ENCODE measurements at places on chromosomes 5 and 9.

DNA sequence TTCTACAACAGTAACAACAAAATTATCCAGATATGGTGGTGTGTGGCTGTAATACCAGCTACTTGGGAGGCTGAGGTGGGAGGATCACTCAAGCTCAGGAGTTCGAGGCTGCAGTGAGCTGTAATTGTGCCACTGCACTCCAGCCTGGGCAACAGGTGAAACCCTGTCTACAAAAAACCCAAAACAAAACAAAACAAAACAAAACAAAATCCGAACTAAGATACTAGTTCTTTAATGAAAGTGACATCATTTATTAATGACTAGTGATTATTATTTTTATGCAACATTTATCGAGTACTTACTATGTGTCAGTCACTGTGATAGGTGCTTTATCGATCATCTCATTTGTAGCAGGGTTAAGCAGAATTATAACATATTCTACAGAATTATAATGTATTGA is 196.9 kb upstream of the GDNF start:
- no peak for DNase-seq

GRCh38 chr5:133304707-133305216 is 252.9 kb downstream of the HSPA4 start:
- no peak for DNase-seq

- no peak for DNase-seq
Observed at GRCh38 chr5:158611581-158611980, 488.1 kb downstream of the EBF1 start.

DNA sequence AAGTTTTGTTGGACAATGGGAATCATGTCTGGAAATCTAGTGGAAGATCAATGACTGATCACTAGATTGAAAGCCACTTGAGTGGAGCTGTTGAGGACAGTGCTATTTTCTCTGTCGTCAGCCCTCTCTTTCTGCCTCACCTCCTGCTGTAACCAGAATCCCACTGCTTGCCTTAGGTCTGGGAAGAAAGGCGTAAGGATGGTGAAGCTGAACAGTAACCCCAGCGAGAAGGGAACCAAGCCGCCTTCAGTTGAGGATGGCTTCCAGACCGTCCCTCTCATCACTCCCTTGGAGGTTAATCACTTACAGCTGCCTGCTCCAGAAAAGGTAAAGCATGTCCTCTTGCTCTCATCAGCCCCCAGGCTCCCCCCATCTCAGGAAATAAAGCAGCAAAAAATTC is 1.1 kb downstream of the NSG2 start:
- DNase-seq, result no peak

GRCh38 chr9:71812385-71812784 is 44.1 kb upstream of the CEMIP2 start:
- no peak for DNase-seq

DNA sequence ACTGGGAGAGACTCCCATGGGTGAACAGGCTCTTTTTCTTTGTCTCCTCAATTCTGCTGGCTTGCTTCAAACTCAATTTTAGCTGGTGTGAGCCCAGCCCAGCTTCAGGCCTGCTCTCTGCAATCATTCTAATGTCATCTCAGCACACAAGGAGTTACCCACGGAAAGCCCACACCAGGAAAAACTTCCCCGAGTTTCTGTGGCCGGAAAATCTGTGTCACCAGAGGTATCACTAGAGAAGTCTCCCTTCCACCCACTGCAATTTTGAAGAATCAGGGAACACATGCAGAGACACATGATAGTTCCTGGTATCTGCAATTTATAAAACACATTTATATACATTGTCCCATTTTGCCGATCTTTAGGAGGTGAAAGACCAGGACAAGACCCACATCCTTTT is 13.5 kb upstream of the NDFIP1 start:
- DNase-seq, result no peak

GRCh38 chr9:105978336-105978735 is 284.0 kb downstream of the TMEM38B start:
- DNase-seq, result no peak

GRCh38 chr9:23659346-23660006 is 166.6 kb downstream of the ELAVL2 start:
- no peak for DNase-seq

GRCh38 chr5:132868754-132869153 is 2.3 kb downstream of the UQCRQ start:
- no peak for DNase-seq

DNA sequence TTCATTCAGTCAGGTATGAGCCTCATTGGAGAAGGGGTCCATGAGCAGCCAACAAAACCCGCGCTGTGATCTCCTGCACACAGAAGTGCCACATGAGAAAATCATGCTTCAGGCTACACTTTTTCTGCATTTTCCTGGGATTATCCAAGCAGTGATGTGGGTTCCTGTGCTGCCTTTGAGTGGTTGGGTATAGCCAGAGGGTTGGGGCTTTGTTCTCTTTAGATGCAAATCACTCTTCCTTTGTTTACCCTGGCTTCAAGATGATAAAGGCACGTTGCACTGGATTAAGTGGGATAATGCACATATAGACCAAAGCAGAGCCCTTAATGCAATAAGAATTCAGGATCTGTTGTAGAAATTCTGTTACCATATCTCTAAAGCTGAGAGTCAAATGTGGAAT is 18.7 kb downstream of the ECM2 start:
- DNase-seq, result no peak

GRCh38 chr9:95666096-95666784 is 149.5 kb upstream of the PTCH1 start:
- no peak for DNase-seq

GRCh38 chr9:27248702-27249101 is 48.2 kb downstream of the EQTN start:
- DNase-seq, result no peak

- DNase-seq, result peak; percentile 63
Observed at GRCh38 chr9:106945727-106946660, 83.0 kb downstream of the ZNF462 start.

- no peak for DNase-seq
Observed at GRCh38 chr9:132729235-132729890, 59.1 kb downstream of the GTF3C4 start.

DNA sequence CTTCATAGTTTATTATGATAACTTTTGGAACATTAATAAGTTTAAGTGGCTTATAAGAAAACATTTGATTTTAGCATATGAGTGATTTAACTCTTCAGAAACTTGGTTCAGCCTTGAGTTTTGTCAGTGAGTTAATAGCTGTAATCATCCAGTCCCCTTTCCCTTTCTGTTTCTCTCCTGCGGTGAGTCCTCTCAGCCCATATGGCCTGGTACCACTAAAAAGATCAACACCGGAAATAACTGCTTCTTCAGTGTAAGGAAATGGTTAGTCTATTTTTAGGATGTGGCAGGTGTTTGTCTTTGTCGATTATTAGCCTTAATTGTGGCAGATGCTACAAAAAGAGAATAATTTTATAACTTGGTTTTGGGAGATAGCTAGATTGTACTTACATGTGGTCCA is 120.2 kb upstream of the GRHPR start:
- DNase-seq, result no peak

- DNase-seq, result no peak
Observed at GRCh38 chr9:114919611-114920010, 10.8 kb downstream of the TNFSF8 start.

GRCh38 chr5:174532455-174533453 is 191.6 kb upstream of the MSX2 start:
- DNase-seq, result peak; percentile 88

GRCh38 chr9:134455934-134456755 is 129.9 kb downstream of the RXRA start:
- peak; percentile 99 for DNase-seq

DNA sequence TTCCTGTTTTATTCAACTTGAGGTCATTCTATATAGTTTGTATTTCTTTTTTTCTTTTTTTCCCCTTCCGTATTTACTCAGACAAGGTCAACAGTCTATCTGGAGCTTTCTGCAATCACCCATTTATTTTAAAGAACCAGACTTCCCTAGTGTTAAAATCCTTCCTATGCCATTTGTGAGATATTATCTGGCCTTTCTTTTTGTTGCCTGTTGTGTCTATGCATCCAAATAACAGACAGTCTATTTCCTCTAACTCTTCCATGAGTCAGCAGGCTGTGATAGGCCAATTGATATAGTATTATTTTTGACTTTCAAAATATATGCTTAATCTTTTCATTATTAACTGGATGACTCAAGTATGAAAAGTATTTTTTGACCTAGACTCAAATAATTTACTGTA is 291.2 kb upstream of the PTPRD start:
- DNase-seq, result no peak

- no peak for DNase-seq
Observed at GRCh38 chr5:14417792-14418765, 163.5 kb upstream of the OTULINL start.

DNA sequence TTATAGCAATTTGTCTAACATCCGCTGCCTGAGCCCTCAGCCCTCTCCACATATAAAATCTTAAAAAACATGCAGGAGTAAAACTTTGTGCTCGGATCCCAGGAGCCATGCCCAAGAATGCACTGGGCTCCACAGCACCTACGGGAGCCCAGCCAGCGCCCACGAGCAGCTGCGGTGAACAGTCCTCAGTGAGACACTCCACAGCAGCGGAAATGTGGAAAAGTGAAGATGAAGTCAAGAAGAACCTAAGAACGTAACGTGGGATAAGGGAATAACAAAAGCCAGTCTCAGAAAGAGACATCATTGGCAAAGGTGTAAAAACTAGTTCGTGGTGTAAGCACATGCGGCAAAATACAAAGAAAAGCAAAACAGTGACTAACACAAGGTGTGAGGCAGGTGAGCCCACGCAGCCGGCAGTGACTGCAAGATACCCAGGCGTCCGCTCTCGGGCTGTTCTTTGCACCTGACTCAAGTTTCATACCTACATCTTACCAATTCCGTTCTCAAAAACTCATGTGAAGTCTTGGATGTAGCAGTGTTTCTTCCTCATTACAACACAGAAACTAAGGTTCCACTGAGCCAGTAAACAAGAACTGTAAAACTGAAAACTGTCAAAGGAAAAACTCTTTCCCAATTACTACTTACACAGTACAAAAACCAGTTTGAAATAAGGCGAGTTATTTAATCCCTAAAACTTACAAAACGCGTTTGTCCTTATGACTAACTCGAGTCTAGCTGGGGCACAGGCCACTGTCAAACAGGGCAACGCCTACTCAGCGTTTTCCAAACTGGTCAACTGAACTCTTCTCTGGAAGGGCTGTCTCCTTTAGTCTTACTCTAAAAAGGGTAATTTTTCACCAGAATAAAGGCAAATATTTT is 1.7 kb downstream of the CAMSAP1 start:
- no peak for DNase-seq

- DNase-seq, result no peak
Observed at GRCh38 chr9:79428422-79428821, 143.3 kb upstream of the TLE4 start.

DNA sequence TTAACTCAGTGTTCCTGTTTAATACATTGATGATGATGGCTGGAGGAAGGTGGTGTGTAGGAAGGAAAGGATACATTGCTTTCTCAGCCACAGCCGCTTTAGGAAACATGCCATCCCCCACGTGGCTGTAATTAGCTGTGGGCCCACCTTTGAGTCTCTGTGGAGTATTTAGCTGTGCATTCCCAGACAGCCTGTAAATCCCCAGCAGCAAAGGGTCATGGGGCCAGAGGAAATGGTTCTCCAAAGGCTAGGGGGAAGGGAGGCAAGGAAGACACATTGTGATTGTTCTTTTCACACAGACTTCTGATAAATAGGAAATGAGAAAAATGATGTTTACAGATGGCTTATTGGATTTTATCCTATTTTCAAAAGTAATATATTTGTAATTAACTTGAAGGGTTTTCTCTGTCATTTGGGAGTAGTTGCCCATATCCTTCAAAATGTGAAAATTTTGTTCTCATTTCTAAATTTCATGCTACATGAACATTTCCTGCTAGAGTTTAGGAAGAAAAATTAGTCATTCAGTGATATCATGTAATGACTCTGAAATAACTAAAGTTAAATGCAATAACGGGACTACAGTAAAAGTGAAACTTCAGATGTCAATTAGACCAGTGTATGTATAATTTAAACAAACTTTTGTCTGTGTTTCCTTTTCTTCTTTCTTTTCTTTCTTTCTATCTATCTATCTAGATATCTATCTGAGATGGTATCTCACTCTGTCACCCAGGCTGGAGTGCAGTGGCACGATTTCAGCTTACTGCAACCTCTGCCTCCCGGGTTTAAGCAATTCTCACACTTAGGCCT is 24.3 kb upstream of the F2R start:
- DNase-seq, result peak; percentile 59

DNA sequence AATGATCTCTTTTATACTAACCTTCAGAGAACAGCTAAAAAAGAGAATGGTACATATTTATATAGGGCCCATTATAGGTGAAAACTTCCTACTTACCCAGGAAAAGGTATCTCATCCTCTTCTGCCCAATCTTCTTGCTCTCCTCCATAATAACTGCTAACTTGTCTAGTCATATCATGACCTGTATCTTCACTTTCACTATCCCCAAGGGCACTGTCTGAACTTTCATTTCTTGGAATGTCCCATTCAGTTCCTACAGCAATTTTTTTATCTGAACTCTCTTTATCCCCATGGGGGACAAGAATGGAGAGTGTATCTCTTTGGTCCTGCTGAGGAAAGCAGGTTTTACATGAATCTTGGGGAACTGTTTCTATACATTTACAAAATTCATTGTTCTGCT is 36.4 kb upstream of the RAPGEF6 start:
- DNase-seq, result no peak
